Activated CD8-positive, alpha-beta memory T cell treated with anti-CD3 and anti-CD28 coated beads, Interleukin-2, amount 10 ng/mL, durations not matched to agents 7 days and 5 days (primary cell): ENCODE measurements at places on chromosomes 4 and X.

DNA sequence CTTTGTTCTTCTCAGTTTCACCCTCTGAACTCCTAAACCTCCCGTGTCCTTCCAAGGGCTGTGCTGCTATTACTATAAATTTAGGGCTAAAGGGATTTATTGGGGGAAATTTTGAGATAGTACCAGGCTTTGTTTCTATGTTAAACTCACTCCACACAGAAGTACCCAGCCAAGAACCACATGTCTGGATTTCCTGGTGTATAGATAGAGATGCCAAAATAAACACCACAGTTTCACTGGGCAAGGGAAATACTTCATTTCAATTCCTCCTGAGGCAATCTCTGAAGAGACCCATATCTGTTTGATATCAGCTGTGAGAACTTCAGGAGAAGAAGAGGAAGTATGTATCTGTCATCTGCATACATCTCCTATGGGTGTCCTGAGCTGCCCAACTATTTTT is 21.7 kb upstream of the CLNK start:
- no peak for DNase-seq

GRCh38 chr4:28444886-28445496 is 1584.3 kb downstream of the STIM2 start:
- DNase-seq, result no peak

GRCh38 chrX:131816551-131817136 is 206.5 kb upstream of the STK26 start:
- peak; percentile 68 for DNase-seq

DNA sequence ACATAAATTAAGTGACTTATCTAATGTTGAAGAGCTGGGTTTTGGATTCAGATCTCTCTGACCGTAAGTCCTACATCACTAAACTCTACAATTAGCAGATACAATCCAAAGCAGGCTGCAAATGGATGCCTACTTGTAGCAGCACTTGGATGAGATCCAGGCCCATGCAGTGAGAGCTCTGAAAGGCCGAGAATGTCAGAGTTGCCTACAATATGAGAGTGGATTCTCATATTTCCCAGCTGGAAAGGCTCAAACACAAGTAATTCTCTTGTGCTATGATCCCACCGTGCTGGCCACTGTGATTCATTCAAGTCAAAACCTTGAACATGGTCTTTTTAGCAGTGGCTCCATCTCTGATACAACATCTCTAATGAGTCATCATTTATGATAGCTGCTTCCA is 125.4 kb upstream of the CHRDL1 start:
- DNase-seq, result no peak

- no peak for DNase-seq
Measured at GRCh38 chr4:137299281-137299680, 233.0 kb downstream of the PCDH18 start.

GRCh38 chr4:88458104-88458740 is 1.3 kb downstream of the HERC5 start:
- no peak for DNase-seq

- DNase-seq, result no peak
Measured at GRCh38 chr4:25911356-25911755, 2.7 kb upstream of the SMIM20 start.

GRCh38 chr4:189022440-189023035 is 883.3 kb downstream of the TRIML1 start:
- DNase-seq, result no peak
